ENCODE measurements at places on chromosomes 2 and 18.

GRCh38 chr18:23194997-23195957 is 60.0 kb downstream of the CABLES1 start:
- no peak for DNase-seq

DNA sequence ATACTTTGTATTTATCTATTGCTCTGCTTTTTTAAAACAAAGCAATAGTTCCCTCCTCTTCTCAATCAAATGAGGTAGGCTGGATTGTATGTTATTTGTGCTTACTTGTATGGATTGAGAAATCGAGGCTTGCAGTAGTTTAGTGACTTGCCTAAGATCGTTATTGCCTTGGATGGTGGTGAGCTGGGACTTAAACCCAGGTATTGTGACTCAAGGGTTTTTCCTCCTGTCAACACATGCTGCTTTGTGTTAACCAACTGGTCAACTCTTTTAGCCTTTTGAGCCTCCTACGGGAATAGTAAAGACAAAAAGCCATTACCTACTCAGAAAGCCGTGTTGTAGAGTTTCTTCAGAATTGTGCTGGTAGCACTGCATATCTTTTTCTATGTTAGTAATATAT is 95.2 kb upstream of the THUMPD2 start:
- DNase-seq: no peak

DNA sequence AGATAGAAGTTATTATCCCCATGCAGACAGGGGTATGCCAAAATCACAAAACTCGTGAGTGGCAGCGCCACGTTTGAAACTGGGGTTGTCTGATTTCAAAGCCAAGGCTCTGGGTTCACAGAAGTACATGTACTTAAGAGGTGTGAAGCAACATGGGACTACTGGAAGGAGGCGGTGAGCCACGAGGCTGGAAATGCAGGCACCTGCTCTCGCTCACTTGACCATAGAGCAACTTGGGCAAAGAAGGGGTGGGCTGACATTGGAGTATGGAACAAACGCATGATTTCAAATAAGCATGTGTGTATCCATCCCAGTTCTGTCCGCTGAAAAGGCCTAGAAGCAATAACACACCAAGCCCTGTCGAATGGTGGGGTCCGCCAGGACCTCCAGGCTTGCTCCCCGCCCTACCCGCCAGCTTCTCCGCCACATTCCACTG is 593 bp upstream of the ACTR2 start:
- DNase-seq: no peak

- no peak for DNase-seq
These were observed 22.2 kb downstream of the KCNG2 start for GRCh38 chr18:79819968-79820351.

DNA sequence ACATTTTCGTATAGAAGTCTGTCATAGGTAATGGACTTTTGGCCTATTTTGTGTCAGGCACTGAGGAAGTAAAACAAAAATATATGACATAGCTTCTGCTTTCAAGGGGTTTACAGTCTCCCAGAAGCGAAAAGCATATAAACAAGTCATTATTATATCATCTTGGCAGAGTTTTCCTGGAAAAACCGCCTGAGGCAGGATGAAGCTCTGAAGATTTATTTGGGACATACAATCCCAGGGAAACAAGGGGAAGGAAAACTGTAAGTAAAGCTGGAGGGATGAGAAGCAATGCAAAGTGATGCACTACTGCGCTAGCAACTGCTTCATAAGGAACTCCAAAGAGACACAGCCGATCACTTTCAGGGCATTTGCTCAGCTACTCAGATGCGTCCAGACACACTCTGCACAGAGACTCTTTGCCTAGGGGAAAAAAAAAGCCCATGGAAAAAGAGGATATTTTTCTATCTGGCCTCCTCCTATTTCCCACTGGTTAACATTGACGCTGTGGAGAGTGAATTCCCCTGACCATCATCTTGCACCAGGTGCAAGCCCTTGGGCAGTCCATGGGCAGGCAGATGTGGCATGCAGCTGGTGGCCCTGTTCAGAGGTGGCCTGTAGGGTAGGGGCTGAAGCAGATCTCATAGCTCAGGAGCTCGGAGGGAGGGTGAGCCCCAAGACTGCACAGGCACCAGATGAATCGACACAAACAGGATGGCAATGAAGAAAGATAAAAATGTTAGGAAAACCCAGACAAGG is 158.1 kb downstream of the METTL4 start:
- no peak for DNase-seq

DNA sequence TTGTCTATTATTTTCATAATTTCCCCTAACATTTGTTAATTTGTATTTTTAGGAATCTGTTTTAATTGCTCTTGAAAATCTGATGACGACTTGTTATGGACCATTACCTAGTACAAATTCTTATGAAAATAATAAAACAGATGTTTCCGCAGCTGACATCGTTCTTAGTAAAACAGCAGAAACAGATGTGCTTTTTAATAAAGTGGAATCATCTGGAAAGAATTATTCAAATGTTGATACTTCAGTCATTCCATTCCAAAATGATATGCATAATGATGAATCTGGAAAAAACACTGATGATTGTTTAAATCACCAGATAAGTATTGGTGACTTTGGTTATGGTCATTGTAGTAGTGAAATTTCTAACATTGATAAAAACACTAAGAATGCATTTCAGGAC is 69.9 kb downstream of the PMS1 start:
- no peak for DNase-seq

- no peak for DNase-seq
These were observed 830.8 kb upstream of the SLC39A10 start for GRCh38 chr2:194826241-194826640.

DNA sequence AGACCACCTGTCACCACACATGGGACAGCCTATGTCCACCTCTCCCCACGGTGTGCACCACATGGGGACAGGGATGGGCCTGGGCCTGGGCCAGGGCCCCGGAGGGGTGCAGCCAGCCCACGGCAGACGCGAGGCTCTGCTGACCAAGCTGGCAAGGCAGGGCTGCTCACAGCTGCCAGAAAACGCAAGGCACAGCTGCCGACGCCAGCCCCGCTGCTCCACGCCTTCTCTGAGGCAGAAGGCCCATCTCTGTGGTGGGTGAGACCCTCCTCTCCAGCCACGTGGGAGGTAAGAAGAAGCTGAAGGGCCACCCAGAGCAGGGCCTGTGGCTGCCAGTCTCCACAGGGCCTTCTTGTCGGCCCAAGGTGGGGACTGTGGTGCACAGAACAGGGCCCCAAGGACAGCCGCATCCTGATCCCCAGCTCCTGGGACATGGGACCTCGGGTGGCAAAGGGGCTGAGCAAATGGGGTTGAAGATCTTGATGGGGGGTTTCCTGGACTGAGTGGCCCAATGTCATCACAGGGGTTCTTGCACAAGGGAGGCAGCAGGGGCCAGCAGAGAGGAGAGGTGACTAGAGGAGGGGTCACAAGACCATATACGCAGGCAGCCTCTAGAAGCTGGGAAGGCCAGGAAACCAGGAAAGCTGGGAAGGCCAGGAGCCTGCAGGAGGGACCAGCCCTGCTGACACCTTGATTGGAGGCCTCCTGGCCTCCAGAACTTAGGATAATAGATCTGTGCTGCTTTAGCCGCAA is 72.3 kb downstream of the NDUFA10 start:
- no peak for DNase-seq

GRCh38 chr18:1302861-1303260 is 398.2 kb downstream of the ADCYAP1 start:
- DNase-seq: no peak

DNA sequence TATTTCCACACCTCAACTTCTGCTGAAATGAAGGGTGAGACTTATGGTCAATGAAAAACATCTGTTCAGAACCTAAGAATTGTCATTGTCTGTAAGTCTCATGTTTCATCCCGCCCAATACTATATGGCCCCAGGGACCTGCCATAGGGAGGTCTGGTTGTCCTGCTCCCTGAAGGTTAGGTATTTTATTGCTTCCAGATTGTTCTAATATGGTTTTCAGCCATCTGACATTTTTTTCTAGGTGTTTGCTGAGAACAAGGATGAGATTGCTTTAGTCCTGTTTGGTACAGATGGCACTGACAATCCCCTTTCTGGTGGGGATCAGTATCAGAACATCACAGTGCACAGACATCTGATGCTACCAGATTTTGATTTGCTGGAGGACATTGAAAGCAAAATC is 7.3 kb downstream of the XRCC5 start:
- DNase-seq: no peak

DNA sequence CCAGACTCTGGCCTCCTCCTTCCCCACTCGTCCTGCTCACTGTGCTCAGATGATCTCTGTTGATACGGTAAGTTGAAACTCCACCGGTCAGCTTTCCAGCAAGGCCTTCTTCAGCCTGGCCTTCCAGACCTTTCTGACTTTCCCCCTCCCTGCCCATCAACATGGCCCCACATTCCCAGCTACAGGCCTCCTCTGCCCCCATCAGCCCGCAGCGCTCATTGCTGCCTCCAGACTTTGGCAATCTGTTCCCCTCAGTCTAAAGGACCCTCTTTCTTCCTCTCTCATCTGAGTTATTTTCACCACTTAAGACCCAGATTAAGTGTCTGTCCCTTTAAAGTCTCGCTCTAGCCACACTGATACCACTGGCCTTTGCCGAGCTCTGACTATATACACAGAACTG is 10.6 kb downstream of the LOXHD1 start:
- no peak for DNase-seq

- no peak for DNase-seq
These were observed 47.6 kb upstream of the FAM124B start for GRCh38 chr2:224449212-224450147.

DNA sequence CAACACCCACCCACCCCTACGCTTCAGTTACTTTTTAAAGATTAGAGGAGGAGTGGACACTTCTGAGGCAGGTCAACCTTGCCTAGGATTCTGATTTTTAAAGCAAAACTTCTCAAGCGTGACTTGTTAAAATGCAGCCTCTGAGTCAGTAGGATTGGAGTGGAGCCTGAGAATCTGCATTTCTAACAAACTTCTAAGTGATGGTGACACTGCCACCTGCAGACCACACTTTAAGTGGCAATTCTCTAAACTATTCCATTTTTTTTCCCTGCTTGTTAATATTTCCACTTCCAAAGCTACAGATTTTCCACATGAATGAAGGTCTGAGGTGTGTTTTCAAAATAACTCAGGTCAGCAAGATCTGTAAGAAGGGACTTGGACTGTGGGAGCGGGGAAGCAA is 171.1 kb upstream of the CCDC150 start:
- no peak for DNase-seq

DNA sequence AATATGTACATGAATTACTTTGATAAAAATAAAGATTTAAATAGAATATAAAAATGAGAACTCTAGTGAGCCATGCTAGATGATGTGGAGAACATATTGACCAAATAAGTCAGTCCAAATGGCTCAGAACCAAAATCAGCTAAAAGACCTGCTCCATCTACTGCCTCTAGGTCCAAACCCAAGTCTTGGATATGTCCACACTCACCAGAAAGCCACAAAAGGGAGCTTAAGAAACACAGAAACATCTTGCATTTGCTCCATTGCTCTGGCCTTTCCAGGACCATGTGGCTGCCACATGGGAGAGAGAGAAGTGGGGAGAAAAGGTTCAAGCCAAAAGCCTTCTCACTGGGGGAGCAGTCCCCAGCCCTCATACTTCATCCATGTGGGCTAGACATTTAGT is 272.5 kb downstream of the DYSF start:
- DNase-seq: no peak

- DNase-seq: no peak
These were observed 161.9 kb upstream of the EPAS1 start for GRCh38 chr2:46135228-46135855.

DNA sequence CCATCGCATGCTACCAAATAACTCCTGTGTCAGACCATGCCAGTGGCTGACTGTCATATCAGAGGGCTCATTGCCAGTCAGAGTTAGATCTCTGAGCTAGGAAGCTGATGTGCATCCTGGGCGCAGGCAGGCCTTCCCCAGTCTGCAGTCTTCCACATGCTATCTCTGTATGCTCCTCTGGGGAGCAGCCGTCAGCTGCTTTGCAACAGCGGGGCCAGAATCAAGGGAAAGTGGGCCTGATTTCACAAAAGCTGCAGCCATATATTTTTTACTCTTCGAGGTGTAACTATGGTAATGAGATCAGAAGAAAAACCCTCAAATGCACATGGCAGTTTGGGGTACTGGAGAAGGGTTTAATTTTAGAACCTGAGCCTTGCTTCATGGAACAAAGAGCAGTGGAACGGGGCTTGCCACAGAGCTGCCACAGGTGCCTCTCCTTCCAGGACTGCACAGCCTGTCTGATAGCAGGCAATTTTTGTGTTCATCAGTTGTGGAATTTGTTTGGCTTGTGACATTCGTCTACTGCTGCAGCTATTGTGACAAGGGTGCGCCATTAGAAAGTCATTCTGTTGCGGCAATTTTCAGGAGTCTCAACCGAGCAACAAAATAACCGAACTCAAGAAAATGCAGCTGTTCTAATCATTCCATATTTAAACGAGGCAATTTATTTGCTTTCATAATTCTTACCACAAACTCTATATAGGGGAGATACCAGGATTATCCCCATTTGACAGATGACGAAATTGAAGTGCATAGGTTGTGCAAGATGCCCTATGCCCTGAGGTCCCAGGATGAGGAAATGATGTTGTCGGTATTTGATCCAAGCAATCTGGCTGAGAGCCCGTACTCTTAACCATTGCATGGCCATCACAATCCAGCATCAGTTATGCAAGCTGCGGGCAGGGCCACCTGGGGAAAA is 109.6 kb upstream of the CYRIA start:
- DNase-seq: no peak

DNA sequence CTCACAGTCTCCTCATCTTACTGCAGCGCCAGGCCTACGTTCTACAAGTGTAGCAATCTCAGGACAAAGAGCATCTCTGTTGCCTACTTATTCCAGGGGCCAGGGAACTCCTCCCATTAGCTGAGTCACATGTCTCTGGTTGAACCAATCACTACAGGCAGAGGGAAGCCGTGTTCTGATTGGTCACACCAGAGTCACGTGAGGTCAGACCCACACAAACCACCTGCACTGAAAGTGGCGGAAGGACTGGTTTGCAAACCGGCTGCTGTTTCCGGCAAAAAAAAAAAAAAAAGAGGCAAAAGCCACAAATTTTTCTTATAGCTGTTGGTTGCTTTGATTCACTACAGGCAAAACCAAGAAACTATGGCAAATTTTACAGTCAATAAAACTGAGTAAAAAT is 21.9 kb upstream of the USP14 start:
- no peak for DNase-seq

DNA sequence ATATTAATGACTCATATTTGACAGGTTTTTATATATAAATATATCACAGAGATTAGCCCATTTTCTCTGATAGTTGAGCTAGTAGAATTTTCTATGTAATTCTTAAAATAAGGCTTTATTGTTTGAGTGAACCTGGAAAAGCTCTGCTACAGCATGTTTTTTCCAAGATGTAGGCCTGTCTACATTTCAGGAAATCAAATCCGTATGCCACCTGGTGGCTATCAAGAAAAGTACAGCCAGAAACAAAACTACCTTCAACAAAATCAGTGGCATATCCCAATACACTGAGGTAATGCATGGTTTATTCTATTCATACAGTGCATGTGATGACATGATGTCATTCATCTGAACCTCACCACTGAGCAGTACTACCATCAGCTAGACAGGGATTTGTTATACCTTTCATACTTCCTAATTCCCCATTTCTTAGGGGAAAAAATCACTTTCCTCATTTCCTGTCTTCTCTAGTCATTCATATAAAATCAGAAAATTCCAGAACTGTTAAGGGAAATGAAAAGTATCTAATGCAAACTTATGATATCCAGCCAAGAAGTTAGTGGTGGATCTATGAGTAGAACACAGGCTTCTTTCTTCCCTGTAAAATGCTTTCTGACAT is 310.4 kb upstream of the SYT4 start:
- no peak for DNase-seq
